ENCODE measurements at places on chromosomes 4 and X.
A peak's percentile ranks its signal among the peaks of the same experiment; 100 is the strongest.

- no peak for DNase-seq
Measured at GRCh38 chrX:51484616-51485015, 11.8 kb downstream of the NUDT11 start.

DNA sequence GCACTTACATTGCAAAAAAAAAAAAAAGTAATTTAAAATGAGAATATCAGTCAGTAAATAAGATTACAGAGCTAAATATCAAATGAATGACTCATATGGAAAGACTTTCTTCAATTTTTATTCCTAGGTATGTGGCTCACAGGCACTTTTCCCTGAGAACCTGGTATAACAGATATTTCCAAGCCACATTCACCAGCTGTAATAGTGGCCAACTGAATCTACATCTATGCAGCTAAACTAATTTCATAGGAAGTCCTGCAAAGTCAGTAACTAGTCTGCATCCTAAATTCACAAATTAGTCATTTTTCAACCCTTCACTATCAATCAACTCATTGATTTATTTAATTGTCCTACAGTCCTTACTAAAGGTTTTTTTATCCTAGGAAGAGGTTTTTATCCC lies 5.6 kb downstream of the PDE5A start:
- DNase-seq: no peak

DNA sequence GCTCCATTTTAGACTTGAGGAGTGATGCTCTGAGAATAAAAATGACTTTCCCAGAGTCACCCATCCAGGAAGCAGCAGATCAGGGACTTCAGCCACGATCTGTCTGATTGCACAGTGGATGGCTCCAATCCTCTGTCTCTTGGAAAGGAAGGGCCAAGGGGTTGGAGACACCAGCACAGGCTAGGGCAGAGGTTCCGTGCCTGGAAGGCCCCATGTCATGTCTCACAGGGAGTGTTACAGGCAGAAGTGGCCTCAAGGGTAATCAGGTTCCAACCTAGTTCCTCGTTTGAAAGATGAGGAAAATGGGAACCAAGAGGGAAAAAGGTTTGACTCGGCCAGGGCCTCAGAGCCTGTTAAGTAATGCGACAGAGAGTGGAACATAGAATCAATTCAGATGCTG lies 160.0 kb downstream of the EFNB1 start:
- DNase-seq: no peak

DNA sequence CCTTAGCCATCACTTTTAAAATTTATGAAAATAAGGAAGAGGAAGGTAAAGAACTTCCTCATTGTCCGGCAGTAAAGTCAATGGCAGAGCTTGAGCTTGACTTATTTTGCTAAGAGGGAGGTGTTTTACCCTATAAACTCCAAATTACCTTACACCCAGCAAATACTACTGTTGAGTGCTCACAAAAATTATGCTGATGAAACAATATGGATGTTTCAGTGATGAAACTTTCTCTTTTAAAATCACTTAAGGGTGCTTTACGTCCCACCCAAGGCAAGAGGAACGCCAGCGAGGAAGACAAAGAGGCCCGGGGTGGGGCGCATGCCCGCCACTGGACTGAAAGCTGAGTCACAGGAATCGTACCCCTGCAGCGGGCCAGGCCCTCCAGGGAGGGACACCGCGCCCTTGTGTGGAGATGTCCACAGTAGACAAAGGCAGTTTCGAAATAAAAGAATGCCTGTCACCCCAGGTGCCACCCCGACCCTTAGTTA lies 560 bp upstream of the TMSB4X start:
- peak; percentile 18 for DNase-seq

Data from activated CD4-positive, CD25-positive, alpha-beta regulatory T cell (primary cell).